ENCODE measurements at places on chromosomes 11 and 22.

- no peak for DNase-seq
Measured at GRCh38 chr11:91136631-91137030, 913.8 kb upstream of the CHORDC1 start.

DNA sequence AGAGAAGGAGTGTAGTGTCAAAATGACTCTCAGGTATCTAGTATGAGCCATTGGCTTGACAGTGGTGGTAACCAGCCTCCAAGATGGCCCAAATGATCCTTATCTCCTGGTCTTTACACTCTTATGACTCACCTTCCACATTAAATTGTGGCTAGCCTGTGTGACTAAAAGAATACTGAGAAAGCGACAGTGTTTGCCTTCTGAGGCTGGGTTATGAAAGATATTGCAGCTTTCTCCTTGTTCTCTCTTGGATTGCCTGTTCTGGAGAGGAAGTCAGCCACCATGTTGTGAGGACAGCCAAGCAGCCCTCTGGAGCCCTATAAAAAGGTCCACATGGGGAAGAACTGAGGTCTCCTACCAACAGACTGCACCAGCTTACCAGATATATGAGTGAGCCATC, 15.8 kb downstream of the C11orf71 start:
- DNase-seq, result no peak

DNA sequence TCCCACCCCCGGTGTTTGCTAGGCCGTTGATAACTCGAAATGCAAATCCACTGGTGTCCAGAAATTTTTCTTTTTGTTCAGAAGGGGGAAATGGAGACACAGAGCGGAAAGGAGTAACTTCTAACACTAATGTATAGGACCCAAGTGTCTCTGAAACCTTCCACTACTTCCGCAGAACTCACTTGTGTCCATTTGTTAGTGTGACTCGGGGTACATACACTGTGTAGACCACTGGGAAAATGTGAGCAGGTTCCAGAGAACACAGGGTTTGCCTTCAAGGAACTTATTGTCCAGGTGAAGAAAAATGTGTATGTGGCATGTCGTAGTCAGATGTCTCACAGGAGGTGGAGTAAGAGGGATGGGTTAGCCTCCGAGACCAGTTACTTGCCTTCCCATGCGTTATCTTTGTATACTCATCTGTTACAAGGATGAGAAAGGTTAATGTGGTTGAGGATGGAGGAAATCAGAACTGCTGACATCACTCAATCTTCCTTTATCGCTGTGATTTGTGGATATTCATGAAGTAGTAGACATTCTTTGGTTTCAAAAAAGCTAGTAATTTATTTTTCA, 857 bp downstream of the ARCN1 start:
- no peak for DNase-seq

- no peak for DNase-seq
Measured at GRCh38 chr22:25110596-25110845, 89.1 kb upstream of the CRYBB3 start.

DNA sequence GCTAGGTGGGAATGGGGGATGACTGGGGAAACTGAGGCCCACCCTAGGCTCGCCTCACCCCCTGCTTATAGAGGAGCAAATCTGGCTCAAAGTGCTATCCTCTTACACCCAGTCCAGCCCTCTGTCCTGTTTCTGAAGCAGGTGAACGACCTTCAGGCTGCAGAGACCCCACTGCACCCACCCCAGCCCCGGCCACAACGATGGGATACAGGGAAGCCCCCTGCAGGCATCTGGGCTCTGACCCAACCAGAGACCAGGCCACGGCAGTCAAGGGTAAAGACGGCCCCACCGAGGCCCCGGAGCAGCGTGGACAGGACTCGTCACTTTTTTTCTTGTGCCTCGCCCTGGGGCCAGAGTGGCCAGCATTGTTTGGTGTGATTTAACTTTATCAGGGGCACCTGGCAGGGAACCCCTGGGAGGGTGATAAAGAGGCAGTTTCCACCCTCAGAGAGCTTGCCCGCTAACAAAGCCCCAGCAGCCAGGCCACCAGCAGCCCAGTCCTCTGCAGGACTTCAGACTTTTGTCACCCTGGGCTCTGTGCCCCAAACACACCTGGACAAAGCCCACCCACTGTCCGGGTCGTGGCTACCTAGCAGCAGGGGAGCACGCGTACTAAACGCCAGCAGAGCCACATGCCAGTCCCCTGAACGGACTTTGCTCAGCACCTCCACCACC, 612.6 kb downstream of the TBC1D22A start:
- DNase-seq, result no peak

GRCh38 chr22:23068096-23068831, 2.1 kb upstream of the GNAZ start:
- DNase-seq, result no peak

DNA sequence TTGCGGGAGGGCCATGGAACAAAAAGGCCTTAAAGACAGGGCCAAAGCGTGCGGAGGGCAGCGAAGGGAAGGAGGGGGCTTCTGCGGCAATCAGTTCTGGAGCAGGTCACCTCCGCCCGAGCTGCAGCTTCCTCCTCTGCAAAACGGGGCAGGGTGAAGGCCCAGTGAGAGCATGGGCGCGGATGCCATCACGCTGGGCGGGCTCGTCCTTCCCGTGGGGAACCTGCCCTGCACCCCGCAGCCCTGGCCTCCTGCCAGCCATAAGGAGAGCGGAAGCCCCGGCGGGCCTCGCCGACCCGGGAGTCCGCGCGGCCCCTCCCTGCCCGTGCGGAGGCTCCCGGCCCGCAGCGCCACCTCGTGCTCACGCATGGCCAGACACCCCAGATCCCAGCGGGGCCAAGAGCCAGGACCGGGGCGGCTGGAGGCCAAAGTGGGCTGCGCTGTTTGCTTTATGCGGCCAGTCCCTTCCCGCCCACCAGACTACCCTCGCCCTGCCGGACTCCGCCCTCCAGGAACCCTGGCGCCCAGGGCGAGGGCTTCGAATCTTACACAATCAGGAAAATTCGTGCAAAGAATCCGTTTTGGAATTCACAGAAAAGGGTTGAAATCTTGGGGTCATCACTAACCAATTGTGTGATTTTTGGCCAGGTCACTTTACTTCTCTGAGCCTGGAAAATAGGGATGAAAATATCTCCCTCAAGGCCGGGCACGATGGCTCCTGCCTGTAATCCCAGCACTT, 16.1 kb downstream of the TSKU start:
- DNase-seq, result peak; percentile 56

DNA sequence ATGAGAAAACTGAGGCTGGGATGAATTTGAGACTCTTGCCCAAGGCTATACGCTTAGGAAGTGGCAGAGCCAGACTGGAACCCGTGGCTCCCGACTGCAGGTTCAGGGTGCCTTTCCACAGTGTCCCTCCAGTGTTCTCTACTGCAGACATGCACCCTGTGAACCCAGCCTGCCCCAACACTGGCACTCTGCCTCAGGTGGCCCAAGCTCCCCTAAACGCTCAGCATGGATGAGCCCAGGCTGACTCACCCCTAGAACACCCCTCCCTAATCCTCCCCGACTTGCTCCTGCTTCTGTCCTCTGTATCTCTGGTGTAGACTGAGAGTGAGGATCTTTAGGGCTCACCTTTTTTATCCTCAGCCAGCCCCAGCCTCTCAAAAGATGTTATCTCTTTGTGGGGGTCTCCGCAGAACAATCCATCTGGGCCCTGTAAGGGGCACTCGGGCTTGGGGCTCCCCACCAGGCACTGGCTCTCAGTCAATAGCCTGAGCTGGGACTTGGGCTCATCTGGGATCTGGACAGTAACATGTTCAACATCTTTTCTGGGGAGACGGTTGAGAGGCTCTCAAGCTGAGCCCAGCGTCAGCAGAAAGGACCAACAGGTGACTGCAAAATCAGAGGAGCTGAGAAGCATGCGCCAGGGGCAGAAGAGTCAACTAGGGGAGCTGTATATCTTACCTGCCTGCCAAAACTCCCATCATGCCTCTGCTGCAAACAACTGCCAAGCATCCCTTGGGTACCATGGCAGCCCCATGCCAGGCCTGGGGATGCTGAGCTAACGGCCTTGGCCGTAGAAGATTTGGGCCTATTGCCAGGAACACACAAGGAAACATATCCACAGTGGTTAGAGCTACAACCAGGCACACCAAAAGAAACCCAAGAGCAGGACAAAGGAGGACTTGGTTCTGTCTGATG, 176.2 kb downstream of the BUD13 start:
- no peak for DNase-seq

DNA sequence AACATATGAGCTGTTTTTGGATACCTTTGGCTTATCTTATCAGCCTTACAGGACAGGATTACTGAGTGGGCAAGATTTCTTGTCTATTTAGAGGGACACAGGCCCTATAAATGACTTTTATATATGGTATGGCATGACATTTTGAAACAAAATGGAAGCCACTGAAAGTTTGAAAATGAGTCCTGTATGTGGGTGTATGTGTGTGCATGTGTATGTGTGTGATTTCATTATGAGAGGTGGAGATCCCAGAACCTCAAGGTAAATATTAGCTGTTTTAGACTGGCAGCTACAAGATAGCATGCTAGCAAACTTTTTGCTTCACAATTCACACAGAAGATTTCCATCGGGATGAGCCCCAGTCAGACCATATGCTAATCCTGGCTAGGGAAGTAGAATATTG, 970.5 kb upstream of the CCDC90B start:
- no peak for DNase-seq

DNA sequence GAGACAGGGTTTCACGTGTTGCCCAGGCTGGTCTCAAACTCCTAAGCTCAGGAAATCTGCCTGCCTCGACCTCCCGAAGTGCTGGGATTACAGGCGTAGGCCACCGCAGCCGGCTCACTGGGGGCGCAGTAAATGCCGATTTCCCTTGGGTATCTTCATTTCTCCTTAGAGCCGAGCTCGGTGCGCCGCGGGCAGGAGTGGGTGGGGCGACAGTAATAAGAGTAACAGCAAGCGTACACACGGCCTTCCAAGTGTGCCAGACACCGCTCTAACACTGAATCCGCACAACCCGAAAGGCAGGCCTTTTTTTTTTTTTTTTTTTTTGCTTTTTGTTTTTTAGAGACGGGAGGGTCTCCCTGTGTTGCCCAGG, 500 bp upstream of the ADSL start:
- DNase-seq, result no peak

DNA sequence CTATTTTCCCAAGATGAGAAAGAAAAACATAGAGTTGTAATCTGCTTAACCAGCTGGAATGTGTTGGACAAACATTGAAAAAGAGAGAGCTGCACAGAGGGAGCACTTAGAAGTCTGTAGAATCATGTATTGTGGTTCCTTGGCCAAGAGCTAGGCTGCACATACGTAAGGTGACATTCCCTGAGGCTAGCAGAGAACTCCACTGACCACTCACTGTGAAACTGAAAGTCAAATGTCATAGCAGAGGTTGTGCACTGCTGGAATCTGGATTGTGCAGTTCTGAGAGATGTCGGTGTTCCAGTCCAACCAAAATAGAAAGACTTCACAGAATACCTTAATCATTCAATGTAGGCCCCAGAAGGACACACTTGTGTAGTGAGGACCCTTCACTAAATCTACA, 772.8 kb upstream of the RAG2 start:
- no peak for DNase-seq

DNA sequence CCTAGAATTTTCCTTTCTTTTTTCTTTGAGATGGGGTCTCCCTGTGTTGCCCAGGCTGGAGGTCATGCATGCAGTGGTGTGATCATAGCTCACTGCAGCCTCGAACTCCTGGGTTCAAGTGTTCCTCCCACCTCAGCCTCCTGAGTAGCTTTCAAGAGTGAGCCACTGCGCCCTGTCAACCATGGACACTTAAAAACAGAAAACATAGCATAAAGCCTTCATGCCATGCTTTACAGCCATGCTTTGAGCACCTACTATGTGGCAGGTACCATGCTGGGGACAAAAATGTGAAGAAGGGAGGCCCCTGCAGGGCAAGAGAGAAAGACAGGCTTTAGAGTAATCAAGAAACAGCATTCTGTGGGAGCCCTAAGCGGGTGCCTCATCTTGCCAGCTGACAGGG, 13.7 kb upstream of the GNB1L start:
- no peak for DNase-seq

DNA sequence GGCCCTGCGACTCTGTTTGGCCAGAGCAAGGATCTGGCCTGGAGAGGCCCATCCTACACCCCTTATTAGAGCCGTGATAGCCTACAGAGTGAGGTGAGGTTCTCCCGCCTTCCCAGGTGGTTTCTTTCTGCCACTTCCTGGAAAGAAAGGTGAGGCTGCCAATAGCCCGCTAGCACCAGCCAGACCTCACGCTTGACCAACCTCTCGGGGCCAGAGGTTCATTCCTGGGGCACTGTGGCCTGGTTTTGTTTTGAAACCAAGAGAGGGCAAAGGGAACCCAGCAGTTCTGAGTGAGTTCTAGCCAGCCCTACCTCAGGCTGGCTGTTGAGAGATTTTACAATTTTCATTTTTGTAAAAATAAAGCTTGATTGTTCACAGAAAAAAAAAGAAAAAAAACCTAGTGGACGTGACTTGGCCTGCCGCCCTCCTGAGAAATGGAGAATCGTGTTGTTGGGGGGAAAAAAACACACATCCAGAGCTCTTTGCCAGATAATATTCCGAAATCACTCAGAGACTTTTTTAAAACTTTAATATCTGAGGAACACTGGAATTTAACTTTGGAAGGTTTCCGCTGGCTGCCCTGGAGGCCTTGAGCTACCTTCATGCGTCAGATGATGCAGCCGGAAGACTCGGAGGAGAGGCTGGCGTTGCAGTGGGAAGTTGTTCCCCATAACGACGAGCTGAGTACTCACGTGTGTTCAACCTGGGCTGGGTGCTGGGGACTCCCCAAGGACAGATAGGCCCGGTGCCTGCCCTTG, 84.5 kb downstream of the BCR start:
- DNase-seq, result no peak
